ENCODE measurements at places on chromosomes 1 and 21.

DNA sequence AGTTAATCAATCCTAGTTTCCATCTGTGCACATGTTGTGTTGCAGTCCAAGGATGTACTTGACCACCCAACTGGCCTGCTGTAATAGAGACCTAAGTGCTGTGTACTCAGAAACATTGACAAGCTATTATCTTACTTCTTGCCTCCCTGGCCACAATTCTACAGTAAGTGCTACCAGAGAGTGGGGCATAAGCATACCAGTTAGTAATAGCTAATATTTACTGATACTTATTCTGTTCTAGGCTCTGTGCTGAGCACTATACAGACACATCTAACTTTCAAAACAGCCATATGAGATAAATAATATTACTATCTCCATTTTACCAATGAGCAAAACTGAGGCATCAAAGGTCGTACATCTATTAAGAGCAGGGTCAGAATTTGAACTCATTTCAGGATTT is 49.5 kb upstream of the NPL start:
- no peak for DNase-seq

GRCh38 chr1:109300650-109301151 is 6.1 kb downstream of the MYBPHL start:
- no peak for DNase-seq

- DNase-seq: no peak
Measured at GRCh38 chr1:222126052-222126451, 384.2 kb upstream of the DUSP10 start.

GRCh38 chr1:31795096-31795675 is 20.6 kb downstream of the SPOCD1 start:
- no peak for DNase-seq

DNA sequence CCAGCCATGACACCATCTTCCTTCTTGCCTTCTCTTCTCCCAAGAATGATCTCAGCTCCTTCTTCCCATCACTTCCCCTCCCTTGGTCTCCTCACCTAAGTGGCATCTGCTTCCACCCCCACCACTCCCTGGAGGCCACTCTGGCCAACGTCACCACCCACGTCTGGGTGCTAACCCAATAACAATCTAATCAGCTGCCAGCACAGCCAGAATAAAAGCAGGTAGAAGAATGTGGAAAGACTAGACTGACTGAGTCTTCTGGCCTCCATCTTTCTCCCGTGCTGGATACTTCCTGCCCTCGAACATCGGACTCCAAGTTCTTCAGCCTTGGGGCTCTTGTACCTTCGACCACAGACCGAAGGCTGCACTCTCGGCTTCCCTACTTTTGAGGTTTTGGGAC is 245.3 kb upstream of the CSF3R start:
- DNase-seq: no peak

DNA sequence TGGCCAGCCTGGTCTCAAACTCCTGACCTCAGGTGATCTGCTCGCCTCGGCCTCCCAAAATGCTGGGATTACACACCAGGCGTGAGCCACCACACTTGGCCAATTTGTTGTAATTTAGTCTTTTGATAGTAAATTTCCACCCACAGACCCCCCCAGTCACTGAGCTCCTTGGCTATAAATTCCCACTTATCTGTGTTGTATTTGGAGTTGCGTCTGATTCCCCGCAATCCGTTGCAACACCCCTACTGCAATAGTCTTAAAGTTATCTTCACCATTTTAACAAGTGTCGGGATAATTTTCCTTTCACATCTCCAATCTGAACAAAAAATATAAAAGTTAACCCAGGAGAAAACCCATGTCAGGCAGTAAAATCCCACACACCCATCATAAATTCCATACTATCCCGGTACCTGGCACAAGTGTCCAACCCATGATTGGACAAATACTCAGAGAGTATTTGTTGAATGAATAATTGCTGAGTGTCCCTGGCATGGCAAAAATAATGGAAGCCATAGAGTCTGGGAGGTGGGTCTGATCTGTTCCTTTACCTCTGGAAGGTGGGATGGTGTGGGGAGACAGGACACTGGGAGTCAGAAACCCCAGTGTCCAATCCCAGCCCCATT is 9.3 kb upstream of the CNR2 start:
- no peak for DNase-seq

GRCh38 chr21:26534517-26534916 is 38.6 kb downstream of the CYYR1 start:
- no peak for DNase-seq

DNA sequence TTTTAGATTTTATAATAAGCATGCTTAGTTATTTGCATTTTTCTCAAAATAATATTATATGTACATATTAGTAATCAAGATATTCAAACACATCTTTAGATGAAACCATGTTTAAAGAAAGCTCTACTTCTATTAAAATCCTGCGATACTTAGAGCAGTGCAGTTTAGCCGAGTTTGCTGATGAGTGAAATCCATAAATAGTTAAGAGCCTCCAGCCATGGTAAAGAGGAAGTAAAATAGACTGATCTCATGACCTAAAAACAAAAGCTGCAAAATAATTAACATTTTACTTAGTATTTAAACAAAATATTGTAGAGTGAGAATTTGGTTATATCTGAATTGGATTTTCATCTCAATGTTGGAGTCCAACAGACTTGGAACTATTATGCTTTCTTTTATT is 147.4 kb upstream of the NRIP1 start:
- DNase-seq: no peak

GRCh38 chr21:42258885-42259407 is 40.0 kb downstream of the ABCG1 start:
- no peak for DNase-seq

DNA sequence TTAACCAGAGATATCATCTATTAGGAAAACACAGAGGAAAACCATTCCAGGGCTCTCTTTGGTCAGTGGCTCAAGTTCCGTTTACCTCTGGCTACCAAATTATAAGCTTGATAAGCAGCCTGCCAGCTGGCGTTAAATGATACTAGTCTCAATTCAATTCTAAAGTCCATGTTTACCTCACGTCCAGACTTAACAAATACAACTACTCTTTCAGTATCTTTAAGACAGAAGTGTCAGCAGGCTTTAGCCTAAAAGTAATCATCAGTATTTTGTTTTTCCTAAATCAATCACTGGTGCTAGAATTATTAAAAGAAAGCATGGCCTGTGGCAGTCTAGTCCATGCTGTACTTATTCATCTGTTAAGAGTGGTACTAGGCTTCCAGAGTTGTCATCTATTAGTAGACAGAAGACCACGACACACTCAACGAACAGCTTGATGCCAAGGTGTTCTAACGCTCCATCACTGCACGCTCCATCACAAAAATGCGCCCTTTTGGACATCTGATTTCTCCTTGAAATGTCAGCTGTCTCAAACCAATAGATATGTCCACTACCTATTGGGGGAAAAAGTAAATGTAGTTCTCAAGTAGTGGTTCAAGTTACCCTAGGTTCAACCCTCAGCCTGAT is 1.5 kb downstream of the IVNS1ABP start:
- no peak for DNase-seq

DNA sequence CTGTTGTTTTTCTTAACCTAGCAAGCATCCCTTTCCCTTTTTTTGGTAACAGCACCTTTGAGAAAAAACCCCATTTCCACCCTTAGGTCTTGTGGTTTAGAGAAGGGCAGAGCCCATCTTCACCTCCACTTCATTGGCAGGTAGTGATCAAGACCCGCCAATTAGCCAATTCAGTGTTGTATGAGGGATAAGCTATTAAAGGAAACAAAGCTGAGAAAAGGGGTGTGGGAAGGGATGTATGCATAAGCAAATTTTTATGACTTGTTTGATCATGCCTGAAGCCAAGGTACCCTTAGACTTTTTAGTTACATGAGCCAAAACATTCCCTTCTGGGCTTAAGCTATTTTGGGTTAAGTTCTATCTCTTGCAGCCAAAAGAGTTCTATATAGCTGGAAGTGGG is 3.6 kb upstream of the ZNF697 start:
- no peak for DNase-seq

GRCh38 chr1:14613926-14614325 is 15.4 kb downstream of the KAZN start:
- DNase-seq: no peak

GRCh38 chr1:192382758-192383157 is 66.0 kb downstream of the RGS21 start:
- DNase-seq: no peak

DNA sequence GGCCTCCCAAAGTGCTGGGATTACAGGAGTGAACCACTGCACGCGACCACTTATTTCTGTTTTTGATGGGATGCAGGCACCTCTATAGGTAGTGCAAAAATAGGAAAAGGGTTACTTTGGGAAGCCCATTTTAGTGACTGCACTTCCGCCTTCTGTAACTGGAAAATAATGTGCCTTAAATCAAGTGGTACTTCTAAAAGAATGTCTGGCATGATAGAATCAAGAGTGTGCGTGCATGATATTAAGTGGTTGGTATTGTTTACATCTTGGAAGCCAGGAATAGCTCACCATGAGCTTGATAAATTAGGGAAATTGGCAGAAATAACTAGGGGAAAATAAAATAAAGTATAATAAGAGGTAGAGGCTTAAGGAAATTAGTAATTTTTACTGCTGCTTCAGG is 1067.0 kb downstream of the ADGRL2 start:
- DNase-seq: no peak

GRCh38 chr1:2967329-2967725 is 53.9 kb upstream of the ACTRT2 start:
- no peak for DNase-seq

GRCh38 chr21:14383596-14384180 is 742 bp upstream of the HSPA13 start:
- no peak for DNase-seq

DNA sequence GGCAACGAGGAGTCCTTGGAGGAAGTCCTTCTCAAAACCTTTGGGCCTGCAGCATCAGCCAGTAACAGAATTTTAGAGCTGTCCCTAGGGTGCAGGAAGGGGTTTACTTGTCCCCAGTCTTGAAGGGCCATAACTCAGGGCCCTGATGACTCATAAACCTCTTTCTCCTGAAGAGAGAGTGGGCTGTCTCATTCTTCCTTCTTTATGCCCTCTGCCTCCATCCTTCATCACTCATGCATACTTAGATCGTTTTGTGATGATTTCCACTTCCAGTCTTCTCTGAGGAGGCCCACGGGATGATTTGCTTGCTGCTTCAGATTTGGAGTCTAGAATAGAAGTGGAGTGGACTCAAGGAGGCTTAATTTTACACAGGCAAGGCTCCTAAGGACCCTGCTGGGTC is 60.2 kb downstream of the NDUFS5 start:
- DNase-seq: no peak

GRCh38 chr1:169692756-169693460 is 18.5 kb downstream of the SELL start:
- no peak for DNase-seq

DNA sequence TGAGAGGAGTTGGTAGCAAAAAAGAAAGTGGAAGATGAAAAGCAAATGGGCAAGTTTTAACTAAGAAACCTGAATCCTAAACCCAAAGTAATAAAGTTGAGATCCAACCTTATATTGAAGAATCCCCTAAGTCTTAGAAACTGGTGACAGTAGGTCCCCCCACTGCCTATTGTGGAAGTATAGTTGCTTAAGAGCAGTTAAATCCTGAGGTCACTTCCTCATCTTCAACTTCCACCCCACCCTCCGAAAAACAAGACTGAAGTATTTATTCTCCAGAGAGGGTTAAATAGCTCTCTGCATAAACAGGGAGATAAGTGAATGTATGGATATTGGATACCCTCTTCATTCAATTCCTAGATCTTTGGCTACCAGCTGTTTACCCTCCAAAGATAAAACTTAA is 3.3 kb upstream of the DSTYK start:
- no peak for DNase-seq

GRCh38 chr21:25660233-25660632 is 21.2 kb downstream of the JAM2 start:
- DNase-seq: no peak

DNA sequence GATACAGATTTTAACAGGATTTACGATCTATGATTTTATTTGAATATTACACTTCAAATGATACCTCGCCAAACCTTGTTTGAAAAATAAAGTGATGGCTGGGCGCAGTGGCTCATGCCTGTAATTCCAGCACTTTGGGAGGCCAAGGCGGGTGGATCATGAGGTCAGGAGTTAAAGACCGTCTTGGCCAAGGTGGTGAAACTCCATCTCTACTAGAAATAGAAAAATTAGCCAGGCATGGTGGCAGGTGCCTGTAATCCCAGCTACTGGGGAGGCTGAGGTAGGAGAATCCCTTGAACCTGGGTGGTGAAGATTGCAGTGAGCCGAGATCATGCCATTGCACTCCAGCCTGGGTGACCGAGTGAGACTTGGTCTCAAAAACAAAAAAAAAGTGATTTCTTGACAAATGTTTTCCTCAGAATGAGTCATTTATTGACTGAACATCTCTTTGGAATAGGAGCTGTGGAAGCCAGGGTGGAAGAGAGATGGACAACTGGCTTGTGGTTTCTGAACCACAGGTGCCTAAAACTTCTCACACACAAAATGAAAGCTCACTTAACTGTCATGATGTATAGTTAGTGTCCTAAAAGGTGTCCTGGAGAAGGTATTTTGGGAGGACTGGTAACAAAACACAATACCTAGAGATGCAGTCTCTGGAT is 11.9 kb downstream of the PKNOX1 start:
- no peak for DNase-seq

DNA sequence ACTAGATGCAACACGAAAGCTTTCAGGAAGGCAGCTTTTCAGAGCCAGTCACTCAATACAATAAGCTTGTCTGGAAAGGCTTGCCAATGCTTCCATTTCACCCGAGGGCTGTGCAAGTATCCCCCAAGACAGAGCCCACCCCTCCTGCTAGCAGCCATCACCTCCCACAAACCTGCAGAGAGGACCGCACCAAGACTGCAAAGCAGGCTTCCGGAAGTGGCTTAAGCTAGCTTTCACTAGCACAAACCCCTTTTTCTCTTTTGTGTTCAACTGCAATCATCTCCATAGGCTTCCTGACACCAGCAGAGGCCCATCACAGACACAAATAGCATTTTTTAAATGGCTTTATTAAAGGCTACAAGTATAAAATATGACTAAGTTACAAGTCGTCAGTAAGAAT is 31.5 kb downstream of the C1orf198 start:
- DNase-seq: no peak

GRCh38 chr1:155187456-155187891 is 13.8 kb downstream of the TRIM46 start:
- no peak for DNase-seq
